Nephron progenitor cell (in vitro differentiated cells): ENCODE measurements at places on chromosomes 13 and 19.
A peak's percentile ranks its signal among the peaks of the same experiment; 100 is the strongest.

- no peak for DNase-seq
Measured at GRCh38 chr13:33228648-33229445, 56.7 kb downstream of the STARD13 start.

- DNase-seq, result no peak
Measured at GRCh38 chr13:42539670-42540069, 34.3 kb upstream of the TNFSF11 start.

GRCh38 chr13:77916488-77916887, 2.1 kb downstream of the EDNRB start:
- no peak for DNase-seq

DNA sequence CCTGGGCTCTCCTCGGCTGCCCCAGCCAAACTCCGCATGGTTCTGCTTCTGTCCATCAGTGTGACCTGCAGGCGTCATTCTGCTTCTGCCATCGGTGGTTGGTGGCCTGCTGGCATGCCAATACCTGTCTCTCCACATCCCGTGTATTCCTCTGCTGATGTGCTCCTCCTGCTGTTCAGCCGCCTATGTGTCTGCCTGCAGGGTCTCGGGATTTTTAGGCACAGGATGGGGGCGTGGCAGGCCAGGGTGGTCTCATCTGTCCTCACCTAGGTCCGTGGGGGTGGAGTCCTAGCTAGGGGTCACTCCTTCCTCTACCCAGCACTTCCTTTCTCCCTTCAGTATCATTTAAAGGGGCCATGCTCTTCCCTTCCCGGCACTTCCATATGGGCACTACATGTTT, 33.0 kb upstream of the SGCG start:
- DNase-seq, result no peak

GRCh38 chr13:75454497-75454896, 27.5 kb downstream of the TBC1D4 start:
- no peak for DNase-seq

- no peak for DNase-seq
Measured at GRCh38 chr13:34462843-34463242, 479.2 kb upstream of the NBEA start.

DNA sequence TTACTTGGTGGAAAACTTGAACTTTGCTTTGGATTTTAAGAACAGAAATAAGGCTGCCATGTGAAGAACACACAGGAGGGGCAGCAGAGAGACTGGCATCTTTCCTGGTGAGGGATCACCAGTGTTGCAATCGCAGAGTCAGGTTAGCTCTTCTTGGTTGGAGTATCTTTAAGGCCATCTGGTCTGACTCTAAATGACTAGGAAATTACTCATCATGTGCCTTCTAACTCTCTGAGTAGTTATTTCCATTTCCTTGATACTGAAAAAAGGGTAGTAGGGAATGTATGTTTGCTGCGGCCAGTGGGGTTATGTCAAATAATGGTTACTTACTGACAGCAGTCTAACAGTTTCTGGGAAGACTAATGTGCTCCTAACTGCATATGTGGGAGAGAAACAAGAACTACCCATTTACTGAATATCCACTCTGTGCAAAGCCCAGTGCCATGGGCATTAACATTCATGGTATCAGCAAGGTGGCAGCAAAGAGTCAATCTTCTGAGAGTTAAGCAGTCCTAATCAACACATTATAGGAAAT, 122.1 kb downstream of the COG6 start:
- no peak for DNase-seq

DNA sequence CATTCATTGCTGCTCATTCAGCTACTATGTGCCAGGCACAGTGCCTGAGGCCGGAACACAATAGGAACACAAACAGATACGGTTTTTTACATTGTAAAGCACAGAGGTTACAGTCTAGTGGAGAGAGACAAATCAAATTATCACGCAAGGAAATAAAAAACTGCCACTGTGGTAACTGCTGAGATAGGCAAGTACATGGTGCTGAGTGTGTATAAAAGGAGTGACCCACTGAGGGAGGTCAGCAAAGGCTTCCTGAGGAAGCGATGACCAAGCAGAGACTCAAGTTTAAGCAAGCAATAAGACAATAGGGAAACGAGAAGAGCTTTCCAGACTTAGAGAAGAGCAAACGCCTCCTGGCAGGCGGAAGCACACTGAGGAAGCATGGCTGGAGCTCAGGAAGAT, 56.4 kb downstream of the NUFIP1 start:
- DNase-seq, result no peak

GRCh38 chr19:34988119-34988518, 12.0 kb upstream of the GRAMD1A start:
- DNase-seq, result no peak

DNA sequence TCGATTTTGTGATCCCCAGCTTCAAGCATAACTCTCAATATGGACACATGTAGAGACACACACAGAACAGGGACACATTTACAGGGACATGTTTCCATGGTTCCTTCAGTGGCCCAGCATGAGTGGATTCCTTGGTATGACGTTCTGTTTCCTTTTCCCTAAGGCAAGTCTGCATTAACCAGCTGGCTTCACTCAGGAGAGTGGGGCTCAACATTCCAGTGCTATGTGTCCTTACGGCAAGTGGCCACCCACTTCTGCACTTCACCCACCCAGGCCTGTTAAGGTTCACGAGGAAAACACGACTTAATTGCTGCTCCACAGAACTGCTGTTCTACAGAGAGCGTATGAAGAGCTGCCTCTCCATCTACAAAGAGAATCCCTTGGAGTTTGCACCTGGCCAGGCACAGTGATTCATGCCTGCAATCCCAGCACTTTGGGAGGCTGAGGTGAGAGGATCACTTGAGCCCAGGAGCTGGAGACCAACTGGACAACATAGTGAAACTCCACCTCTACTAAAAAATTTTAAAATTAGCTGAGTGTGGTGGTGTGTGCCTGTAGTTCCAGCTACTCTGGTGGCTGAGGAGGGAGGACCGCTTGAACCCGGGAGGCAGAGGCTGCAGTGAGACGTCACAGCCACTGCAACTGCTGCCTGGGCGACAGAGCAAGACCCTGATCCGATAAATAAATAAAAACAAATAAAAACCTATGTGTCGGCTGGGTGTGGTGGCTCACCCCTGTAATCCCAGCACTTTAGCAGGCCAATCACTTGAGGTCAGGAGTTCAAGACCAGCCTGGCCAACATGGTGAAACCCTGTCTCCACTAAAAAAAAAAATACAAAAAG, 32.5 kb downstream of the BRD4 start:
- DNase-seq, result no peak

DNA sequence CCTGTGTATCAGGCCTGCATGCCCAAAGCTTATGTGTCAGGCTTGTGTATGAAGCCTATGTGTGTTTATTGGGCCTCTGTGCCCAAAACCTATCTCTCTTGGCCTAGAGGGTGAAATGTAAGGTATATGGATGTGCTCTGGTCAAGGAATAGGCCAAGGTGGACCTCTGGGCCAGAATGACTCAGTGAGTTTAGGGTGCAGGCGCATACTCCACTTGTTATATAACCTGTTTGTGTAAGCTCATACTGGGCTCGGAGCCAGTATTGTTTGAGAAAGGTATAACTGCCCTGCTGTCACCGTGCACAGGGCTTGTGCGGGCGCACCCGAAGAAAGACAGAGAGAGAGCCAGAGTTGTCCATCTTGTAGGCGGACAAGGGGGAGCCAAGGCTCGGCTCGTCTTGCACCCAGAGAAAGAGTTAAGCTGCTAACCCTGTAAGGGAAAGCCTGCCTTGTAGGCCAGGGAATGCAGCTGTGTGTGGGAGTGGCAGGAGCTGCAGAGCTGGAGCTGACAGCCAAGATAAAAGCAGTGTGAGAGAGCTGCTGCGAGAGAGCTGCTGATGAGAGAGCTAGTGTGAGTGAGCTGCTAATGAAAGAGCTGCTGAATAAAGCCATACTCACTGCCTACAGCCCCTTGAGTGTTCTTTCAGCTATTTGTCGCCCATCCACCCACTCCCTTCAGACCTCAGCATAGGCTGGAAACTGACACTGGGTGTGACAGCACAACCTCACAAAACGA, 43.4 kb upstream of the N4BP2L1 start:
- peak; percentile 15 for DNase-seq
